ENCODE measurements at places on chromosomes 6 and 20.

- no peak for DNase-seq
Measured at GRCh38 chr6:16432075-16433032, 194.0 kb downstream of the GMPR start.

- no peak for DNase-seq
Measured at GRCh38 chr20:19827818-19828217, 69.8 kb downstream of the RIN2 start.

DNA sequence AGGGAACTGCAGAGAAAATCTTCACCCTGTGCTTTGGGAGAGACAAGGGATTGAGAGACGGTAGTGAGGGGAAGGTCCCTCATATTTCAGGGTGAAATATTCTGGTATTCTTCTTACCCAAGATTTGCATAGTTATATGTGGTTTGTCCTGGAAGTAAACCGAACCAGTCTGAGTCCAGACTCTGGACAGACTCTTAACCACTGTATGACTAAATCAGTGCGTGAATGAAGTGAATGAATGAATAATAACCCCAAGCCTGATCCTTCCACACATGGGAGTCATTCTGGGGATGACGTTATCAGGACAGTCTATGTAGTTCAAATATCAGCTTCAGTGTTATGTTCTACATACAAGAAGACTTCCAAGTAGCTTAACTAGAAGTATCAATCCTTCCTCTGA lies 690.7 kb downstream of the KIF16B start:
- DNase-seq: no peak

DNA sequence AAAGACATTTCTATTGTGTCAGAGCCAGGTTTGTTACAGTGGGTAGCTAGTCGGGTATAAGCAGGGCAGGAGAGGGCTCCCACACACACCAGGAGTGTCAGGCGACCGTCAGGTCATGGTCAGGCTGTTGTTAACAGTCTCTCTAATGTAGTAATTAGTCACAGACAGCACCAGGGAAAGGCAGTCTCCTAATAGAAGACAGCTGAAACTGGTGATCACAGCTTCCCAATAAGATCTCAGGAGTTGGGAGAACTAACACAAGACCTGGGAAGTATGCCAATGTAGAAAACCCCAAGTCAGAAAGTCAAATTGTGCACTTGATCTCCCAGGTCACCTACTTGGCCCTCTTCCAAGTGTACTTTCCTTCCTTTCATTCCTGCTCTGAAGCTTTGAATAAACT lies 53.0 kb upstream of the GPR6 start:
- no peak for DNase-seq

- no peak for DNase-seq
Measured at GRCh38 chr20:56386219-56386618, 5.8 kb downstream of the AURKA start.

DNA sequence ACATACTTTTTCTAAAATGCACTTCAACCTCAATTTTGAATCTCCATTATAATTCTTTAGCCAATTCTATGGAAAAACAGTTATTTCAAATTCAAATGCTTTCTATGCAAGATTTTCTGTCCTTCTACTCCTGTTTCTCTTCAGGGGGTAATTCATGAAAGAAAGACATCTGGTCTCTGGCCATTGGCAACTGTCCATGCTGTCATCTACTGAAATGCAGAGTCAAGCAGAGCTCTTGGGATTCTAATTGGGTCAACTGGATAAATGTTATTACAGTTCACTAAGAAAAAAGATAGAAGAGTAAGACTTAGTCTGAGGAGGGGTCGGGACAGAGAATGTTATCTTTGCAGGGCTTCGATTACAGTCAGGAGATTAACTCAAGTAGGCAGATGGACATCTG lies 22.0 kb upstream of the BMP5 start:
- no peak for DNase-seq

GRCh38 chr6:106613590-106613989 lies 15.7 kb downstream of the RTN4IP1 start:
- no peak for DNase-seq

- DNase-seq: no peak
Measured at GRCh38 chr6:149891259-149891658, 6.7 kb downstream of the RAET1E start.

DNA sequence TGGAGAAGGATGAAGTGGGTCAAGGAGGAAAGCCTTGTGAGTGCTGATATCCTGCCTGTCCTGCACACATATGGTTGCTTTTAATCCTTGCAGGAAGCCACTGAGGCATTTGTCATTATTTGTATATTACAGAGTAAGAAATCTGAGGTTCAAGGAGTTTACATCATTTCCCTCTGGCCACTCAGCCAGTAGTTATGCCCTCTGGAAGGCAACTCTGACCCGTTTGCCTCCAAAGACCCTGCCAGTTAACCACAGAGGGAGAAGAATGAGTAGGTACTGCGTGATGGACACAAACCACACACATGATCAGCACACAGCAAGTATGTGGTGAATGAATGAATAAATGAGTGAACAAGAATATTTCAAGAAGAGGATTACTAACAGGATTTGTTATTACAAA lies 7.9 kb upstream of the FAM210B start:
- no peak for DNase-seq

DNA sequence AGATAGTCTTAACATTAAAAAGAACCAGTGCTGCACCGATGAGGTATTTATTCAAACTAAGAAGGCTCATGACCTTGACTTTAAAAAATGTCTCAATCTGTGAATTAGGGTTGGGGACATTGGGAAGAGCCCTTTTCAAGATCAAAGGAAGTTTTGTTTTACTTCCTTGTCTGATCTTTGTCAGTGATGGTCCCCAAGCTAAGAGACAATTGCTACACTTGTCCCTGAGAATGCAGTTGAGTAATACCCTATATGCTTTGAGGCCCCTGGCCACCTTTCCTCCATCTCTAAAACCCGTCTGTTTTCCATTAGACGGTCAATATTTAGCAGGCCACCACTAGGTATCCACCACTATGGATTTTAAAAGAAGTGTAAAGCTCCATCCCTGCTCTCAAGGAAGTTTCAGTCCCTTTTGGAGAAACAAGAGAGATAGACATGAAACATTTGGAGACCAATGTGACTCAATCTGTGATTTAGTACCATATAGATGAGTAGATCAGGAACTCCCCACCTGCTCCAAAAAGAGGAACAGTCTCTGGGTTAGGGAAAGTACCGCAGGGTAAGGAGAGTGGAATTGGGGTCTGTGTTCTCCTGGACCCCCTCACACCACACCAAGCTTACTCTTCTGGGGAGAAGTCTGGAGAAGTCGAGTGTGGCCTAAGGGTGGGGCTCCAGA lies 99.1 kb upstream of the ISM1 start:
- DNase-seq: no peak

DNA sequence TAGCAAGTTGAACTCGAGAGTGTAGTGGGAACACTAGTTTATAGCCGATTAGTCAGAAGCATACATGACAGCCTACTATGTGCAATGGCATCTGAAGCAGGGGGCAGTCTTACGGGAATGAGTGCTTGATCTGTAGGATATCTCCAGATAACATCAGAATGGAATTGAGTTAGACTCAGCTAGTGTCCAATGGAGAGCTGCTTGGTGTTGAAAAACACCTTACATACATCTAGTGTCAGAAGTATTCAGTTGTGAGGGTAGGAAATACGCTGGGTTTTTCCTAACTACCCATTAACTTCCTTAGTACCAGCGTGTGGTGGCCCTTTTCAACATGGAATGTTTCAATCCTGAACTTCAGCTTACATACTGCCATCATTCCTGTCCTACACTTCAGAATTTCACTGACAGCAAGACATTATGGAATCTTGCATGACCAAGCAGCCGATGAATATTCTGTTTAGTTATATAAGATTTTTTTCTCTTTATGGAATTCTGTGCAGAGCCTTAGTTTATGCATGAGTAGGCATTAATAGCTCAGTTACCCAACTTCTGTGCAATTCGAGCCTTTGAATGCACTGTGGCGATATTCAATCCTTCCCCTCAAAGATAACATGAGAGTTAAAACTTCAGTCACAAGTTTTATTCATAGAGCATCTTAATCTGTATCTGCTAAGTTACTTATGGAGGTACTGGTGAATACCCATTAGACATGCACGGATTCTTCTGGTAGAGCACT lies 218.6 kb upstream of the MOCS1 start:
- DNase-seq: no peak

DNA sequence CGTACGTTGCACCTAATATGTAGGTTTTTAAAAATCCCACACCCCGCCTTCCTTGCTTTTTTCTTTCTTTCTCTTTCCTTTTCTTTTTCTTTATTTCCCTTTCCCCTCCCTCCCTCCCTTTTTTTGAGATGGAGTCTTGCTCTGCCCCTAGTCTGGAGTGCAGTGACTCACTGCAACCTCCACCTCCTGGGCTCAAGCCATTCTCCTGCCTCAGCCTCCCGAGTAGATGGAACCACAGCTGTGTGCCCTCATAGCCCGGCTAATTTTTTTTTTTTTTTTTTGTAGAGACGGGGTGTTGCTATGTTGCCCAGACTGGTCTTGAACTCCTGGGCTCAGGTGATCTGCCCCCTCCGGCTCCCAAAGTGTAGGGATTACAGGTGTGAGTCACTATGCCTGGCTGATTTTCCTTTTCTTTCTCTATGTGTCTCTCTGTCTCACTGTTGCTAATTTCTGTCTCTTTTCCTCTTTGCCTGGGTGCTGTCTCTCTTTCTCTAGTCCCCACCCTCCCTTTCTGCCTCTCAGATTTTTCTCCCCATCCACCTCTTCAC lies 61.2 kb downstream of the SRC start:
- no peak for DNase-seq

- peak; percentile 17 for DNase-seq
Measured at GRCh38 chr6:27582928-27583725, 110.2 kb upstream of the ZNF184 start.

DNA sequence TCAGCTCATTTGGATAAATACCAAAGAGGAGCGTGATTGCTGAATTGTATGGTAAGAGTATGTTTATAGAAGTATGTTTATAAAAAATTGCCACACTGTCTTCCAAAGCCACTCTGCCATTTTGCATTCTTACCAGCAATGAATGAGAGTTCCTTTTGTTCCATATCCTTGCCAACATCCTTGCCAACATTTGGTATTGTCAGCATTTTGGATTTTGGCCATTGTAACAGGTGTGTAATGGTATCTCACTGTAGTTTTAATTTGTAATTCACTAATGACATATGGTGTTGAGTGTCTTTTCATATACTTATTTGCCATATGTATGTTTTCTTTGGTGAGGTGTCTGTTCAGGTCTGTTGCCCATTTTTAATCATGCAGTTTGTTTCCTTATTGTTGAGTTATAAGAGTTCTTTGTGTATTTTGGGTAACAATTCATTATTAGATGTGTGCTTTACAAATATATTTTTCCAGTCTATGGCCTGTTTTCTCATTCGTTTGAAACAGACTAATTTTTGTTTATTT lies 520.2 kb upstream of the SOX4 start:
- no peak for DNase-seq

DNA sequence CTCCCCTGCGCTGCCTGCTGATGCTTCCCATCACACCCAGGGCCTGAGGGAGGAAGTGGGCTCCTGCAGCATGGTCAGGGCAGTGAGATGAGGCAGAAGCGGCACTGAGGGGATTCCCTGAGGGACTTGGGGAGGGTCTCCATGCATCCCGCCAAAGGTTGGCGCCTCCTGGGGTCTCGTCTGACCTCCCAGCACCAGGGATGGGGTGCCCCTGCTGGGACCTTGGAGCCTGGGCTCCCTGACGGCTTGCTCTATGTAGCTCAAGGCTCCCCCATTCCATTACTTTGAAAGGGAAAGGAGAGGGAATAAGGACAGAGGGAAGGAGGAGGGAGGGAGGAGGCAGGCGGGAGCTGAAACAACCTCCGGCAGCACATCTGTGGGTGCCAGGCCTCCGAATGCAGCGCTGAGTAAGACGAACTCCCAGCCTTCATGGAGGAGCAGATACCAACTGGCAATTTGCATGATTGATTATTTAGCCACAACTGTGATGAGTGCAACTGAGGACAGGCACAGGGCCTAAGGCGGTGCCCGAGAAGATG lies 259.3 kb downstream of the ERMARD start:
- no peak for DNase-seq

DNA sequence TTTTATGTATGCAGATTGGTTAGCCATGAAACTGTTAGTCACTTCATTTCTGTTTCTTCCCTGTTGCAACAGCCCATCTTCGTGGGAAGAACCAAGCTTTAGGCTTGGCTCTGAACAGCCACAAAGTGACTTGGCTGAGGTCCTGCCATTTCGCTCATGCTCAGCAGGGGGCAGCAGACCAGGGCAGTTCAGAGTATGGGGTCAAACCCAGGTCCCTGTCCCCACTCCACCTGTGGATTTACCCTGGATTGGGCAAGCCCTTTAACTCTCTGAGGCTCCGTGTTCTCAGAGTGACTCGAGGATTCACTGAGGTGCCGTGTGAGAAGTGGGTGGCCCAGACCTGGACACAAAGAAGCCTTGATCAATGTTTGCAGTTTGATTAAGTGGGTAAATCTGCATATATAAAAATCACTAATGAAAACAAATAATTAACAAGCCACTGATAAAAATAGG lies 19.8 kb upstream of the MAP1LC3A start:
- DNase-seq: peak; percentile 35

- DNase-seq: no peak
Measured at GRCh38 chr6:148867862-148868261, 121.0 kb downstream of the UST start.

DNA sequence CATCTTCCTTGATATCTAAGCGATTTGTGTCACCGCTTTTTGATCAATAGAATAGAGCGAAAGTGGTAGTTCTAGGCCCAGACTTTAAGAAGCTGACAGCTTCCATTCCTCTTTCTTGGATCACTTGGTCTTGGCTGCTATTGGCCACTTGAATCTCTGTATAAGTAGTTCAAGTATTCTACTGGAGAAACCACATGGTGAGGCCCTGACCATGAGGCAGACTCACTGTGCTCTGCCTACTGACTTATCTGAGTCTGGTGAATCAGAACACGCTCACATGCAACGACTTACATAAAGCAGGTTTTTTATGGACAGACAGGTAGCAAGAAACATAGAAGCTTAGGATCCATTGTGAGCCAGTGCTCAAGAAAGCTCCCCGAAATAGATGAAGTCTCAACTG lies 27.0 kb downstream of the OLIG3 start:
- DNase-seq: no peak

DNA sequence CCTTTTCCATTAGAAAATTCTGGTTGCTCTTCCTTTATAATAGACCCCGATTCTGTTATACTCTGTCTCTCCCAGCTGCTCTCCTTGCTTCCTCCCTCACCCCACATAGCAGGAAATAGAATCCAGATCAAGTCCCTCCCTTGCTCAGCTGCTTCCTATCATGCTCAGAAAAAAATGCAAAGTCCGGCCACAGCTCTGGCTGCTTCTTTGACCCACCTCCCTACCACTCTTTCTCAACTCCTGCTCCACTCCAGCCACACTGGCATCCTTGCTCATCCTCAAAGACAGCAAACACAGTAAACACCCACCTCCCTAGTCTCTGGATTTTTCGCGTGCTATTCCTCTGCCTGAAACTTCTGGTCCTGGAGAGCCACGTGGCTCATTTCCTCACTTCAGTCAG lies 9.1 kb upstream of the SLC22A16 start:
- DNase-seq: no peak

DNA sequence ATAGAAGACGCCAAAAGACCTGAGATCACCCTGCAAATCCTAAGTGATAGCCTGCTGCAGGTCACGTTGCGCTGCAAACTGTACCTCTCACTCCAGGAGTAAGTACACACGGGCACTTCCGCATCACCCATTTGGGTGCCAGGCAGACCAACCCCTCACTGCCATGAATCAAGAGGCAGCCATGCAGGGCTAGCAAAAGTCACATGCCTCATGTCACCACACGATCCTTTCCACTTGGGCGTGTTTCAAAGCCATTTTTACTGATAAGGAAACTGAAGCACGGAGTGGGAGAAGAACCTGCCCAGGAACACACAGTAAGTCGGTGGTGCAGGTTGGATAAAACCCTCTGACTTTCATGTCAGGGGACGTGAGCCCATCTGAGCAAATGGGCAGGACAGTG lies 37.0 kb downstream of the BPIFB1 start:
- DNase-seq: no peak

- DNase-seq: no peak
Measured at GRCh38 chr20:37596890-37597536, 69.3 kb upstream of the BLCAP start.
